Fibroblast of skin of scalp (primary cell): ENCODE measurements at places on chromosomes 6 and 20.

DNA sequence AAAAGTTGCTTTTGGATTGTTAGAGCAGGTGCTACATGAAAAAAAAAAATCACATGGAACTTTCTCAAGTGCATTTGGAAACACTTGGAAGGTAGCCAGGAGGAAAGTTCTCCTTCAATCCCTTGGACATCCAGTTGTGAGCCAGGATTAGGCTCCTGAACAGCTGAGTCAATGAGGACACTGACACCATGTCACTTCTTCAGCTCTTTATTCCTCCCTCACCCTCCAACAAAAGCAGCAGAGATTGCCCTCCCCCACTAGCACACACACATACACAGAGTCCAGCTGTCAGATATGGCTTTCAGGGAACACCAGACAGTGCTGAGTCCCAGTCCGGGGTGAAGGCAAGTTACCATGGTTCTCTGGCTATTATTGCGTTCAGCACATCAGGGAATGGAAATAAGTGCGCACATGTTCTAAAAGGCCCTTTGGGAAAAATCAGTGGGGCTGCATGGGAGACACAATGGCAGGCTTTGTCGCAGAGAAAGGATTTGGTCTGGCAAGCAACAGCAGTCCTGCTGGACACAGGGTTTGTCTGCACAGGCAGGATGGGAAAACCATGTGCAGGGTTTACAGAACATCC lies 124.7 kb upstream of the MARCKS start:
- no peak for DNase-seq

DNA sequence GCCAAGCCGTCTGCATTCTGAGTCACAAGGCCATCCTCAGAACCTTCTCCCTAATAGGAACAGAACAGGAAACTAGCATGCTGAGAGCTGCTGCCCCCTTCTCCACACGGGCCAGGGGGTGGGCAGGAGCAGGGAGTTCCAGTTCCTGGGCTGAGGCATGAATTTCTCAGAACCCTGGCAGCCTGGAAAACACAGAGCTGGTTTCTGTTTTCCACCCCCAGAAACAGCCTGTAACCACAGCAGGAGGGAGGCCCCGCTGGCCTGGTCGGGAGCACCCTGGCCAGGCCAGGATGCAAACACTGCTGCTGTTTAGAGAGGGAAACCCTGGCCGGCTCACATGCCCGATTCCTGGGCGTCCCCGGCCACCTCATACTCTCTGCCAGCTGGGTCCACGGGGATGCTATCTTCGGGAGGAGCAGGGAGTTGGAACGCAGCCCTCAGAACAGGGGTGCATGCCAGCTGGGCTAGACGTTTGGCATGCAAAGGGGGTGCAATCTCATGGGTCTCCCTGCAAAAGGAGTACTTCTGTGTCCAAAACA lies 130.1 kb downstream of the NFATC2 start:
- peak; percentile 42 for DNase-seq

DNA sequence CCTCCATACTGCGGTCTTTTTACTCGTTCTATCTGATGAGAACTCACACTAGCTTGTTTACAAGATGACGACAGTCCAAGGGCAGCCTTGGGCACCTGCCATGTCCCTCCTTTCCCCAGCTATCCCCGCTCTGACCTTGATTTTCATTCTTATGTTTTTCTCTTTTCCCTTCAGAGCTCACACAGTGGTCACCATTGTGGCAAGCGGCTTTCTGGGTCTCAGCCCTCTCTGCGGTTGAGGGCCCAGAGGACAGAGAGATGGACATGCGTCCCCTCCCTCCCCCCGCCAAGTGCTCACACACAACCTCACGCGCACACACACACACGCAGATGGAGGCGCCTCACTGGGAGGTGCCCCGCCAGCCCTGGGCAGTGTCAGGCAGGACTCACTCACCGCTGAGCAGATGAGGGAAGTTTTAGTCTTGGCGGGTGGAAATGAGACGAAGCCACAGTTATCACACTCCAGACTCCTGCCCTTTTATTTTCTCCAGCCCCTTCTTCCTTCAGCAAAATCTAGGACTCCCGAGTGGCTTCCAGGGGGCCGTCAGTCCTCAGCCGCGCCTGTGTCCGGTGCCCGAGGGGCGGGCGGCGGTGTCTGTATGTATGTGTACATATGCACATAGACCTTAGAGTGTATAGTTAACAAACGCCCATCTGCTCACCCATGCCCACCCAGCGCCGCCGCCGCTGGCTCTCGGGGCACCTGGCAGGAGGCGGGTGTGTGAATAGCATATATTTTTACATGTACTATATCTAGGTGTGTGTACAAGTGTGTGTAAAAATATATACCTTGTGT lies 13.8 kb upstream of the MYL9 start:
- DNase-seq, result no peak

DNA sequence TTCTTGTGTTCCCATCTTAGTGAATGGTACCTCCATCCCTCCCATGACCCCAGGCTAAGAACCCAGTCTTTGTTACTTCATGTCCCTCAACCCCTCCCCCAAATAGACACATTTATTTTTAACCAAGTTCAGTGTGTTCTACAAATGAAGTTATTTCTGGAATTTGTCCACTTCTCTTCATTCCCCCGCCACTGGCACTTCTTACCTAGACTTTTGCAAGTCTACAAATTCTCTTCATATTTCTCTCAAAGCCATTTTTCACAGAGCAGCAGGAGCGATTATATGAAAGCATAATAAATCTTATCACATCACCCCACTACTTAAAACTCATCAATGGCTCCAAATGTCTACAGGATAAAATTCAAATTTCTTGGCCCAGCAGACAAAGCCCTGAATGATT lies 131.4 kb downstream of the BTBD9 start:
- DNase-seq, result no peak

GRCh38 chr6:72579865-72580264 lies 42.0 kb upstream of the KCNQ5 start:
- no peak for DNase-seq

DNA sequence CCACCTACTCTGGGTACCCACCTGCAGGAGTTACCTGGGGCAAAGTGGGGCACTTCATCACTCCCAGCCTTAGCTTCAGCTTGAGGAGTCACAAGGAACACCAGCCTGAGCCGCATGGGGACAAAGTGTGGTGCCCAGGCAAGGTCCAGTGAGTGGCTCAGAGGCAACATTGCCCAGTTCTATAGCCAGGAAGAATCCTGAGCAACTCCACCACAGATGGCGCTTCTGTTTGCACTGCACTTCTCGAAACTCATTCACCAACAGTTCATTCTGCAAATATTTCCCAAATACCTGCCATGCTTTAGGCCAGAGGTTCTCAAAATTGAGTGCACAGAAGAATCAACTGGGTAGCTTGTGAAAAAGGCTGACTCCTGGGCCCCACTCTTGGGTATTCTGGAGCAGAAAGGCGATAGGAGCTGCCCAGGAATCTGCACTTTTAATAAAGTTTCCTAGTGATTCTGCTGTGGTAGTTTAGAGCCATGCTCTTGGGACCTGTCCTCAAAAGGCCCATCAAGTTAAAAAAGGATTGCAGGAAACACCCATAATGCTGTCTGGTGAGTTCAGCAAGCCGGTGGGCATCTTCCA lies 83.1 kb downstream of the VEGFA start:
- DNase-seq, result peak; percentile 45

GRCh38 chr6:106972500-106972899 lies 2.0 kb downstream of the CD24 start:
- DNase-seq, result no peak

DNA sequence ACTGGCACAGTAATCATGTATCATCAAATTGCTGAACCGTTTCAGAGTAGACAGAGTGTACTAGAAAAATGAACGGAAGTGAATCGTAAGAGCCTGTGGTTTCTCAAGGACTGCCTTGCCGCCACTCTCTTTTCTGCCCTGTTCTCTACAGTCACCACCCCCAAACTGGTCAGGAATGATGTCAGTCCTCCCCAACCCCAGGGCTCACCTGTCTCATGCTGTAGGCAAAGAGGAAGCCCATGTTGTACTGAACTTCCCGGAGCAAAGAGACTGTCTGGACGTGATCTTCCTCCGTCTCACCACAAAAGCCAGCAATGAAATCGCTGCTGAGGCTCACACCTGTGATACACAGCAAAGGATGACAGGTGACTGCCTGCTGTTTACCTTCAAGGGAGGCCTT lies 31.0 kb downstream of the CDK5RAP1 start:
- DNase-seq, result no peak
